ENCODE measurements at places on chromosomes 2 and 18.

GRCh38 chr2:111617299-111618225 lies 266.4 kb downstream of the ANAPC1 start:
- DNase-seq = no peak

DNA sequence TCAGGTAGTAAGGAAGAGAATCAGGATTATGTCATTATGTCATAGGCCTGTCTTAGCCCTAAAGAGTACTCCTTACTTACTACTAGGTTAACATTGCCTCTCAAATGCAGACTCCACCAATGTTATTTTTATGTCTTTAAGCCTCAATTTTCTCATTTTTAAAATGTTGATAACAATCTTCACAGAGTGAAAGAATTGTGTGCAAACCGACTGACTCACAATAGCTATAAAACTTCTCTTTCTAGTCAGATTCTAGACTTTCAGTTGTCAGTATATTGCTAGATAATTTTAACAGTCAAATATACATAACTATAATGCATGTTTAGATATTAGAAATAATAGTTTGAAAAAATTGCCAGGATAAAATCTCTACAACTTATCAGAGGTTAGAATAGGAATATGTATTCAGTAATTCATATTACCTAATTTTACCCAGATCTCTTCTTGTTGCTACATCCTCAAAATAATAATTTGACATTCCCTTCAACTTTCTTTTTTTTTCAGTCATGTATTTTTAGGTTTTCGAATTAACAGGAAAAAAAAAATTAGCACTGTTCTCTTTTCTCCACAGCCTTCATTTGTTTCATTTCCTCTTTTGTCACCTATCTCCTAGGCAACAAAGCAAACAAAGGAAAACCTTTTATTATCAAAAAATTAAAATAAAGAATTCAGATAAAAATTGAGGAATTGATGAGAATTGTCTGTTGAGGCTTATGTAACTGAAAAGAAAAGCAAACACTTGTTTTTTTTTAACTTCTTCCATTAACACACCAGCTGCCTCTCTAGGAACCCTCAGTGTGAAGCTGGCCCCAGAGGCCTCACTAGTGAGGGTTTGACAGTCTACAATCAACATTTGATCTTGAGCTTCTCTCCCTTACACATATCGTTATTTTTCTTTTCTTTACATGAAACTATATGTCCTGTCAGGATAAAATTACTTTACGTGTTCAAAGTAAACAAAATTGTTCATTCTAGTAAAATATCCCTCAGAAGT lies 279.0 kb downstream of the CALCRL start:
- DNase-seq = no peak

DNA sequence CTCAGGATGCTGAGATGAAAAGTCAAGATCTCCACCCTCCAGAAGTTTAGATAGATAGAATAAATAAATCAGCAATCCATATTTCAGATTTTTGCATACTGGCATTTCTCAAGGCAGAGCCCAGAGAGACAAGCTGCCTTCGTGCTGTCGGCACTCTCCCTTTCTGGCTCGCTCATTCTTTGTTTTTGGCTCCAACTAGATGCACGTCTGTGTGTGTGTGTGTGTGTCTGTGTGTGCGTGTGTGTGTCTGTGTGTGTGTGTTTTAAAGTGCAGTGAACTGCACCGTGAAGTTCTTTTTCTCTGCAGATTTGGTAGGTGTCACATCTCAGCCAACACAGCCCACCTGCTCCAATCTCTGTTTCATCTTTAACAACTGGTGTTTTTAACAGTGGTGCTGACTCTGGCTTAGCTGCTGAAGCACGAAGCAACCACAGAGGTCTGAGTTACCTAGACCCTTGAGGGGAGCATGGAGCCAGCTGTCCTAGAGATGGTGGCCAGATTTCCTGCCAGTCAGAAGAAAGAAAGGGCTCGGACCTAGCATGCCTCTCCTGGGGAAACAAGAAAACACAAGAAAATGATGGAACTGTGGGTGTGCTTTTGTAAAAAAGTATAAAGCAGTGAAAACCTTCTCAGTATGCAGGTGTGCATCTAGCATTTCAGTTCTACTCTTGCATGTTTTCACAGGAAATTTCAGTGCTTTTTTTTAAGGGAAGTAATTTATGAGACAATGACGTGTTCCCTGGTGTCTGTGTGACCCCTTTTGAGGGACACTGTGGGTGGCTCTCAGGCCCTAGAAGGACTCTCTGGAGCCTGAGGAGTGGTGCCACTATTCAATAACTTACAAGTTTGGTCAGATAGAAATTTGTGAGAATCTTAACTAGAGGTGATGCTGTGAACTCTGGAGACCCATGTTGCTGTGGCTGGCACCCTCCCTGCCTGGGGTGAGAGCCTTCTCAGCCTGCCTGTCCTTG lies 364.3 kb downstream of the RNF144A start:
- DNase-seq = no peak

DNA sequence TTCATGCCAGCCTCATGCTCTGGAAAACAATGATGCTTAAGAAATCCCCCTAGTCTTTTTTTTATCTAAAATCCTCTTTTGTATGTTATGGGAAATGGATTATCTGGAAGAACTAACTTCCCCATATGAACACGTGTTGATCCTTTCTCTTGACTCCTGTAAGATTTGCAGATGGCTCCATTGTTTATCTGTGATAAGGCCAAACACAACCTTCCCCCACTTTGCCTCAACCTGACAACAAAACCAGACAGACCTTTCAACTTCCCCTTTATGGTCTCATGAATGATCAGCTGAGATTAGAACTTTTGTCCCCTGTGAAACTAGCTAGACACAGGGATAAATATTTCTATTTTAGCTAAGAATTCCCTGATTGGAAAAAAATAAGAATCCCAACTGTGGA lies 828.0 kb upstream of the CDH2 start:
- DNase-seq = no peak

- DNase-seq = peak; percentile 12
Measured at GRCh38 chr18:63505566-63506335, 29.0 kb downstream of the SERPINB5 start.

DNA sequence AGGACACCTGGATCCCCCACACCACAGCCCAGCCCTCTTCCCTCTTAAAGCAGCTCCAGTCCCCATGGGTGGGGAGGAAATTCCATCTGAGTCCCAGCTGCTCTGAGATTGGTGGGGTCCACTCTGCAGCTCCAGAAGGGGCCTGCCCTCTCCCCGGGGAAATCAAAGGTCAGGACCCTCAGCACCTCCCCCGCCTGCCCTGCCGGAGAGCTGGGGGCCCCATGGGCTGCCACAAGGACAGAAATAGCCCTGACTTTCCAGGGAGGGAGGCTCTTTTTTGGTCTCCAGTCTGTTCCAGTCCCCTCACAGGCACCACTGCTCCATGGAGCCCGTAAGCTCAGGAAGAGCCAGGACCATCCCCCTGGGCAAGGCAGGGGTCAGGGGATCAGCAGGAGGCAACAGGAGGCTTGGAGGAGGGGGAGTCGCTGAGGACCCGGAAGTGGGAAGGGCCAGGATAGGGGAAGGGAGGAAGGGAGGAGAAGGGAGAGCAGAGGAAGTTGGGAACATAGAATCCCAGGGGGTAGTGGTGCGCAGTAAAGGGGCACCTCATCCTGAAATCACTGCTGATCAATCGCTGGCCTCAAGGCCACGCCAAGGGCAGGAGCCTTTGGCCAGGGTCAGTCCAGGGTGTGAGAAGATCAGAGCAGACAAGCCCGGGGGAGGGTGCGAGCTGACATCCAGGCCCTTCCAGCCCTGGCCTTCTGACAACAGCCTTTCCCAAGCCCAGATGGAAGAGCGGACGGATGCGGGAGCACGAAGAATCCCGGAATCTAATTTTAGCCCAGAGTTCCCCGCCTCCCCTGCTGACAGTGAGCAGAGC lies 7.6 kb downstream of the ADRA2B start:
- DNase-seq = no peak

DNA sequence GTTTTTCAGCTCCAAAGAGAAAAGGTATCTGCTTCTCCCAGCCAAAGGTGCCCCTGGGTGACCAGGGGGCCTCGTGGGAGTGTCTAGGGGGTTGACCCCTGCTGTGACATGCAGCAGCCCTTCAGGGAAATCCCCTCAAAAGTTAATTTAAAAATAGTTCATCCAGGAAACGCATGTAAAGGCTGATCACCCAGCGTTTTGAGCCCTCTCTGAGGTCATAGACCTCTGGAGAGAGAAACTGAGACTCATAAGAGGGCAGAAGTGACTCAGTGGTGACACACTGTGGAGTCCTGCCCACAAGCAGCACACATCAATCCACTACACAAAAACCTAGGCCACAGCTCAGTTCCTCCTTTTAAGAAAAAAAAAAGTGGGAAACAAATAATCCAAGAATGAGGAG lies 11.9 kb downstream of the GAL3ST2 start:
- no peak for DNase-seq

DNA sequence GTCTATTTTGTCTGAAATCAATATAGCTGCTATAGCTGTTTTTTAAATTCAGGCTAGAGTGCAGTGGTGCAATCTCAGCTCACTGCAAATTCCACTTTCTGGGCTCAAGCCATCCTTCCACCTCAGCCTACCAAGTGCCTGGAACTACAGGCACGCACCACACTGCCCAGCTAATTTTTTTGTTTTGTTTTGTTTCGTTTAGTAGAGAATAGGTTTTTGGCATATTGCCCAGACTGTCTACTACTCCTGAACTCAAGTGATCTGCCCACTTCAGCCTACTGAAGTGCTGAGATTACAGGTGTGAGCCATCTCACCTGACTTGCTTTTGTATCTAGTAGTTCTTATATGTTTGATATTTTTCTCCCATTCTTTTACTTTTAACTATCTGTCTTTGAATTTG lies 259.7 kb downstream of the CDH19 start:
- no peak for DNase-seq

DNA sequence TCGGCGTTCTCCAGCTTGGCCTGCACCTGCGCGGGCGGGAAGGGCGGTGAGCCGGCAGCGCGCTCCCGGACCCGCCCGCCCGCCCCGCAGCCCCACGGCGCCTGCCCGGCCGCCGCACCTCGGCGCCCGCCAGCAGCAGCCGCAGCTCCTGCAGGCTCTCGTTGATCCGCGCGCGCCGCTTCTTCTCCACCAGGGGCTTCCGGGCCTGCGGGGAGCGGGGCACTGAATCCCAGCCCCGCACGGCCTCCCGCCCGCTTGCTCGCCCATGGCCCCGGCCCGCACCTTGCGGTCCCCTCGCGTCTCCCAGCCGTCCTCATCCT lies 335 bp downstream of the HES6 start:
- DNase-seq = no peak

DNA sequence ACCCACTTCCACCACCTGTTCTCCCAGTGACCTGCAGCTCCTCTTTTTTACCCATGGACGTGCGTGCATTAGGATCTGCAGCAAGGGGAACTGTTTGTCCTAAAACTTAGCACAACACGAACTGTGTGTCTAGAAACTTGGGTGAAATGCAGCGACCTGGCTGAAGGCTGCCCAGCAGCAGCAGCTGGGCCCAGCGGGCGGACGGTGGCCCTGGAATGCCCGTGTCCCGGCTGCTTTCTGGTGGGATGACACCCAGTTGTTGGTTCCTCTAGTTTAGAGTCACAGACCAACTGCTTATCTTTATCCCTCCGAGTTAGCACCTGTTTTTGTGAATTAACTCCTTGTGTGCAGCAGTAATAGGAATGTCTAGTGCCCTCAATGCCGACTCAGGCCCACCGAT lies 61.9 kb upstream of the PXDN start:
- no peak for DNase-seq

DNA sequence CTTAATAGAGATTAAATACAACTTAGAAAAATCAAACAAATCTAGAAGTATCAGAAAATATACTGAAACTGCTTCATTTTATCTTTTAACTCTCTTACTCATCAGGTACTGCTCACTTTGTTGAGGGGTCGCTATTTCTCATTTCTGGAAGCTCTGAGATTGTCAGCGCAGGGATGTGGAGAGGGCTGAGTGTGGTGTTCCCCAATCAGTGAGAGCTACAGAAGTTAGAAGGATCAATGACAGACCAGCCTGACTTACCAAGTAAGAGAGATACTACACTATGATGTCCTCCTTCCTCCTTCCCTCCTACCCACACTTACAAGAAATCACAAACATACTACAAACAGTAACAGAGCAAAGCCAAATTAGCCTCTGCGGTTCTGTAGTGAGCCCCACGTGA lies 8.1 kb downstream of the GCFC2 start:
- no peak for DNase-seq

GRCh38 chr2:59886759-59887158 lies 666.7 kb downstream of the BCL11A start:
- no peak for DNase-seq

- DNase-seq = no peak
Measured at GRCh38 chr2:127566576-127566975, 31.1 kb downstream of the MYO7B start.
